Activated CD4-positive, alpha-beta T cell treated with anti-CD3 and anti-CD28 coated beads, Interleukin-2, amount 10 ng/mL, durations not matched to agents 24 days and 14 days (primary cell): ENCODE measurements at places on chromosomes 5 and 9. TPM values are rescaled to one million over a fixed set of nuclear protein-coding genes. Genes with fewer than 3 reads are reported as not detected.

WHRN gene
- total RNA-seq, result 2.0 and 2.1 TPM in 2 replicates

PCDHA13 gene
- not detected in 2 replicates for total RNA-seq

LCN1 gene
- not detected in 2 replicates for total RNA-seq

OTP gene
- total RNA-seq, result not detected in 2 replicates

PCDH1 gene
- total RNA-seq, result 0.17 TPM in 1 of 2 replicates, not detected in the other

STPG3 gene
- total RNA-seq, result 0.54 and 0.99 TPM in 2 replicates

PCDHB4 gene
- not detected in 2 replicates for total RNA-seq

INSL6 gene
- total RNA-seq, result not detected in 2 replicates

NFIB gene
- total RNA-seq, result not detected in 2 replicates

PKD2L2 gene
- total RNA-seq, result not detected in 2 replicates

- DNase-seq, result no peak
- no peak overlapping the region for H3K4me3 ChIP-seq
- H3K36me3 ChIP-seq, result no peaks in the 10 kb centered on the region
- H3K27me3 ChIP-seq, result peaks cover 13% of the 10 kb centered on the region
- no peak overlapping the region for H3K27ac ChIP-seq
Observed at GRCh38 chr5:132233081-132233480, 5.4 kb upstream of the P4HA2 start.

GRCh38 chr5:95816776-95817175 is 5.8 kb downstream of the GLRX start:
- peak overlapping the region; percentile 3 for H3K4me3 ChIP-seq
- peaks cover 42% of the 10 kb centered on the region for H3K36me3 ChIP-seq
- H3K27me3 ChIP-seq, result no peaks in the 10 kb centered on the region
- H3K4me1 ChIP-seq, result peaks cover 63% of the 10 kb centered on the region

- peak overlapping the region; percentile 59 for H3K4me3 ChIP-seq
- H3K4me1 ChIP-seq, result peaks cover 5% of the 10 kb centered on the region
- H3K27me3 ChIP-seq, result peaks cover 20% of the 10 kb centered on the region
- DNase-seq, result no peak
Observed at GRCh38 chr5:150487199-150488061, 20.5 kb upstream of the NDST1 start.

- H3K36me3 ChIP-seq, result peaks cover 23% of the 10 kb centered on the region
- no peaks in the 10 kb centered on the region for H3K4me1 ChIP-seq
- no peak overlapping the region for H3K4me3 ChIP-seq
- DNase-seq, result no peak
Observed at GRCh38 chr5:36209664-36210063, 32.1 kb downstream of the NADK2 start.

GRCh38 chr5:32686799-32687498 is 24.2 kb upstream of the NPR3 start:
- H3K4me1 ChIP-seq, result no peaks in the 10 kb centered on the region
- no peaks in the 10 kb centered on the region for H3K27me3 ChIP-seq
- no peak overlapping the region for H3K4me3 ChIP-seq
- H3K36me3 ChIP-seq, result no peaks in the 10 kb centered on the region
- no peak overlapping the region for H3K27ac ChIP-seq
- no peak for DNase-seq

- H3K4me1 ChIP-seq, result no peaks in the 10 kb centered on the region
- no peak overlapping the region for H3K4me3 ChIP-seq
- no peak overlapping the region for H3K27ac ChIP-seq
- H3K36me3 ChIP-seq, result no peaks in the 10 kb centered on the region
Observed at GRCh38 chr5:137389042-137389441, 110.1 kb downstream of the SPOCK1 start.
